NCI-H1436 treated with DMSO at 0.1 percent for 48 hours (cell line): ENCODE measurements at places on chromosomes 3 and 15.

- DNase-seq, result no peak
These were observed 71.1 kb upstream of the XCR1 start for GRCh38 chr3:46098319-46098761.

DNA sequence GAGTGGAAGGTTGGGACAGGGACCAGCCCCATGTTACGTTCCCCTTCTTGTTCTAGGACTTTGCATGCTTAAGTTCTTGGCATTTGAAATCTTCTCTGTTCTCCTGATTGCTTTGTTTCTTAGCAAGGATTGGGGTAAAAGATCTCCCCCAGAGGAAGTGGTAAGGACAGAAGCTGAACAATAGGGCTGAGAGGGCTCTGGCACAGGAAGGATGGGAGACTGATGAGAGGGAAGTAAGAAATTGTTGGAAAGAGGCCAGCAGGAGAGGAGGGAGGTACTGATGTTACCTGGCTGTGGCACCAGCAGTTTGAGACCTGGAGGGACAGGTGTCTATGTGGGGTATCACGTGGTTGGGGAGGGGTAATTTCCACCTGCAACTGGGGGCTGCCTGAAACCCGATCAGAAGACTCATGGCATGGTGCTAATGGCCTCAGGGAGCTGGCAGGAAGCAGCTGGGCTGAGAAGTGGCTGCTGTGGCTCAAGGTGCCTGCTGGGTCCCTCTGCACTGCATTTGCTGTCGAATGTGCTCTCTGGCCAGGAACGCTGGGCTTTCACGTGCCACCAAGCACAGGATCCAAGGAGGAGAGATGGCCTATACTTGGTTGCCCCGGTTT is 108.4 kb downstream of the LSM3 start:
- no peak for DNase-seq

- DNase-seq, result no peak
These were observed 344.2 kb upstream of the MCTP2 start for GRCh38 chr15:93887151-93887550.

GRCh38 chr3:71416876-71417275 is 166.7 kb downstream of the FOXP1 start:
- DNase-seq, result no peak

DNA sequence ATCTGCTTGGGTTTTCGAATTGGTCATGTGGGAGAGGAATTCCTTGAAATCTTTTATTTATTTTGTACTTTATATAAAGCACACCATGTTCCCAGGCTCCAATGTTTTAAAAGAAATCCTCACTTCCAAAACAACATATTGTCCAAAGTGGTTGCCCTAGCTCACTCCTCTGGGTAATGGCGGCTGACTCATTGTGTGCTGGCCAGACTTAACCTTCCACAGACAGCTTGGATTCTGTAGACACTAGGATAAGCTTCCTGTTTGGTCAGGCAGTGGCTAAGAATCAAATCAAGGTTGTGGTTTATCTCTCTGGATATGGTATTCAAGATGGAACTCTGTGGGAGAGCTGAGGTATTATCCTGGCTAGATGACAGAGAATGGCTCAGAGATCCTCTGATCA is 55.8 kb upstream of the FAM98B start:
- no peak for DNase-seq

GRCh38 chr15:51170882-51171633 is 76.4 kb upstream of the TNFAIP8L3 start:
- no peak for DNase-seq
